Activated CD4-positive, alpha-beta T cell treated with anti-CD3 and anti-CD28 coated beads, Interleukin-2, amount 50 U/mL, for 48 hours (primary cell): ENCODE measurements at places on chromosomes 1 and 21.

DNA sequence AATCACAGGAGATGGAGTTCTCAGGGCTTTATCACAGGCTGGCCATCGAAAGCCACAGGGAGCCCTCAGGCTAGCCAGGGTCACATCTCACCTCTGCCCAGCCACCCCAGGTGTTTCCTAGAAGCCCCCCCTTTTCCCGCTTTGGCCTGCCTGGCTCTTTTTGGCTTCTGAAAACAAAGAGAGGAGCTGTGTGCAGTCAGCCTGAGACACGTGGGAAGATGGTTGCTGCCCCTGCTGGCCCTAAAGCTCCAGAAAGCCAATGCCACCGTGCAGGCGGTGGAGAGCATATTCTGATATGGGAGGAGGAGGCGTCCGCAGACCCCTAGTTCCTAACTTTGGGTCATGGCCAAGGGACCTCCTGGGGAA, 18.7 kb upstream of the LBR start:
- no peak for DNase-seq

DNA sequence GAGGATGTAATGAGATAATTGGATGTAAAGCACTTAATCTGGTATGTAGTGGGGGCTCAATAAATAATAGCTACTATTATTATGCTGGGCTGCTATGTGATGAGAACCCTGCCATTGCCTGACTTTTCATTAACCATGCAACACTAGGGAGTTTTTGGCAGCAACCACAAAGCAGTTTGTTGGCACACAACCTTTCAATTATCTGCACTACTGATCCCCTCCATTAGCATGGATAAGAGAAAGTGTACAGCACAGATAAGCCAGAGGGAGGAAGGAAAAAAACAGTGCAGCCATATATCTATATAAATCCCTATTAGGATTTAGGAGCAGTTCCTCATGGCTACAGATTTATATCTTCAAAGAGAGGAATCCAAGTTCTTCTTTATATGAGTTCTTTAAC, 498.5 kb downstream of the NUF2 start:
- no peak for DNase-seq

GRCh38 chr21:39471598-39471997, 19.8 kb downstream of the SH3BGR start:
- DNase-seq, result no peak

DNA sequence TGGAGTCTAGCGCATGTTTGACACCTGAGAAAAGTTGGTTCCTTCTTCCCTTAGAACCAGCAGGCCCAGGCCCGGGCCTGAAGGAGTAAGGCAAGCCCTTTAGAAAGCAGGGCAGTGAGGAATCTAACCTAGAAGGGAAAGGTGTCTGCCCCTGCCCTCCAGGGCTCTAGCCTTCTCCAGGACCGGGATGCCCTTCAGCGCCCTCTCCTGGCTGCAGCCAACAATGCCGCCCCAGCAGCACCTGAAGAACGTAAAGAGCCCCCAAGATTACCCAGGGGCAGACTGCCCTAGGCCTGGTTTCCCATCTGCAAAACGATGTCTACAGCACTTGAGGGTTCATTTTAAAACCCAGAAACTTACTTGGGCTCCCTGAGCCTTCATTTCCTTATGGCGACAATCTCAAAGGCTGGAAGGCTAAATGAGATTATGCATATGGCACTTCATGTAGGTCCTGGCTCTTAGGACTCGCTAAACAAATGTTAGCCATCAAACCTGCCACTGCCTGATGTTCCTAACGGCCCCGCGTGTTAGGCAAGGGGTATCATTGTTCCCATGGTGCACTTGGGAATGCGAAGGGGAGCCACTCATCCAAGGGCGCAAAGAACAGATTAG, 106.7 kb upstream of the KLHDC7A start:
- peak; percentile 2 for DNase-seq
